ENCODE measurements at places on chromosomes 2 and 18. TPM values are rescaled to one million over a fixed set of nuclear protein-coding genes. Genes with fewer than 3 reads are reported as not detected.

DNA sequence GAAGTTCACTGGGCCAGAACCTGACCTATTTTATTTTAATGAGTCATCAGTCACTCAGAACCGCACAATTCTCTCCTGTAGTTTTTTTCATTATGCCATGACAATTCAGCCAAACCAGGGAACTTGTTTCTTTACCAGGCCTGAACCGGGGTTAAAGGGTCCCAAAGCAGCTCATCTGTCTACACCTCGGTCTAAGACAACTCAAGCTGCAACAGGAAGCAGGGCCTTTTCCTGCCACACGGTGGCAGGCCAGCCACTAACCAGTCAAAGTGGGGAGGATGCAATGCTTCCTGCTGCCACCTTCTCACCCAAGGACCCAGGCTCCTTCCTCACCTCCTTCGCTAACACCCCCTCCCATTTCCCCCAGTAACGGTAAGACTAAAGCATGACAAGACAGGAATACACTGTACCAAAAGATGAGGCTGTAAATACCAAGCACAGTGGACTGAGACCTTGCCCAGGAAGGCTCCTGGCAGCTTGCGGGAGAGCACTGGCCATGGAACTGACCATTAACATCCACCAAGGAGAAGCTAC is 56.7 kb upstream of the ACKR3 start:
- peak; percentile 67 for DNase-seq

GRCh38 chr2:208210688-208211451 is 21.0 kb upstream of the C2orf80 start:
- no peak for DNase-seq

DNA sequence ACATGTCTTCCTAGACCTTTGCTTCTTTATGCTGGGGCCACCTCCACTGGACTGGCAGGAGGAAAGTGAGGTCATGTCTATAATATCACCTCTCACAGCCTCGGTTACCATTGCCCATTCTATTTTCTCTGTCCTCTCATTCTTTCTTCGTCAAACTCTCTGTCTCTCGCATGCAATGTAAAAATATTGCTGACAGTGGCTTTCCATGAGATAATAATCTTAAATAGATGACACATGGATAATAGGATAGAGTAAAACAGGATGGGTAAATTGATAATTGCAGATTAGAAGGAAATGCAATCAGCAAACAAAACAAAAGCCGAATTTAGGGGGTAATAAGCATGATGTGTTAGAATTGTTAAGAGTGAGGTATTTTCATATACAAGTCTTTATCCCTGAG is 215.7 kb upstream of the PARD3B start:
- no peak for DNase-seq

GRCh38 chr2:229740279-229740678 is 25.9 kb upstream of the DNER start:
- DNase-seq = no peak

Gene PEX13
- 43.6 TPM for total RNA-seq

Gene LHCGR
- total RNA-seq = not detected
